ENCODE measurements at places on chromosomes 11 and 22.

DNA sequence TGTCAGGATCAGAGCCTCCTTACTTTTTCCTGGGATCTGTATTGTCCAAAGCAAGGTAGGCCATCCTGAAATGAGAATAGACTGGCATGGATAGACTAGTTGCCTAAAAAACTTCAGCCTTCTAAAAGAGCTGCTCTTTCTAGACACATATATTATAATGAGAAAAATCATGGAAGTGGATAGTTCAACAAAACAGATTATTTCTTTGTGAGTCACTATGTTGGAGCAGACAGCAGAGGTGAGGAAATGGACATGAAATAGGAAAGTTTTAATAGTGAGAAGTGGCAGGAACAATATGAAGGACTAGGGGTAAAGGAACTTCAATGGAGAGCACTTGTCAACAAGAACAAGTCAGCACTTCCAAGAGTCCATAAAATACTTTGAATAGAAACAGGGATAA is 101.9 kb upstream of the ANO3 start:
- no peak for DNase-seq

DNA sequence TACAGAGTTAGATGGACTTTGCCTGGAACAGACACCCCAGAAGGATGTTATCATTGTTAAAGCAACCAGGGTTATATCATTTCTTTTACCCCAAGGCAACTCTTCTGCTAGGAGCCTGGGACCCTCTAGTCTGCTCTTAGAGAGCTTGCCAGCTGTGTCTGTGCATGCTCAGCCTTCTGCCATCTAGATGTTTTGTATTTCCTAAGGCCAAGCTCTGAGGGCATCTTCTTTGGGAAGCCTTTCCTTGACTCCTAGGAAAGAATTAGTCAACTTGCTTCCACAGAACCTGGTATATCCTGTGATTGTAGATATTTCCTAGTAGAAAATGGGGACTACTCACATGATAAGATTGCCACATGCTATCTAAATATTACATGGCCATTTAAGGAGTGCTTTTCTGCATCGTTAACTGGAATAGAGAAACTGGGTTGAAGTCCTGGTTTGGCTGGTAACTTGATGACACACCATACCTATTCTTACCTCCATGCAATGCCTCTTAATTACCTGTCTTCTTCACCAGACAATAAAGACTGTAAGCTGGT is 87.6 kb downstream of the STIM1 start:
- DNase-seq, result no peak

DNA sequence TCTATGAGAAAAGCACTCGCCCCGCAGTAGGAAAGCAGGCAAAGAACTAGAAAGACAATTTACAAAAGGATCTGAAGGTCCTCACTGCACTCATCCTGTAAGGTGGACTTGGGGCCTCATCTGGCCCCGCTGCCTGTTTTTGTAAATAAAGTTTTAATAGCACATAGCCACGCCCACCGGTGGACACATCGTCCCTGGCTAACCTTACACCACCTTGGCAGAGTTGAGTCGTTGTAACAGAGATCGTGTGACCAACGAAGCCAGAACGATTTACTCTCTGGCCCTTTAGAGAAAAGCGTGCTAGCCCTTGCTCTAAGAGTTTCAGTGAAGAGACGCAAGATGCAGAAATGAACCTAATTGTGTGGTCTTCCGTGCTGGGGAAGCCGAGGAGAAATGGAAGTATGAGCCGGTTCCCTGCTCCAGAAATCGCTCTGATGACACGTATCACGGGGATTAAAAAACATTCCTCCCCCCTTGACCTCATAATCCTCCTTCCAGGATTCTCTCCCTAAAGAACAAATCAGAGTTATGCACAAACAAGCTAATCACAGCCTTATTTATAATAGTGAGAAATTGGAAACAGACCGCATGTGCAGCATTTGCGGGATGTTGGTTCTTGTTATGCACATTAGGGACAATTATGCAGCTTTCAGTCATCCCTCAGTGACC is 80.1 kb downstream of the CDKN1C start:
- DNase-seq, result no peak

DNA sequence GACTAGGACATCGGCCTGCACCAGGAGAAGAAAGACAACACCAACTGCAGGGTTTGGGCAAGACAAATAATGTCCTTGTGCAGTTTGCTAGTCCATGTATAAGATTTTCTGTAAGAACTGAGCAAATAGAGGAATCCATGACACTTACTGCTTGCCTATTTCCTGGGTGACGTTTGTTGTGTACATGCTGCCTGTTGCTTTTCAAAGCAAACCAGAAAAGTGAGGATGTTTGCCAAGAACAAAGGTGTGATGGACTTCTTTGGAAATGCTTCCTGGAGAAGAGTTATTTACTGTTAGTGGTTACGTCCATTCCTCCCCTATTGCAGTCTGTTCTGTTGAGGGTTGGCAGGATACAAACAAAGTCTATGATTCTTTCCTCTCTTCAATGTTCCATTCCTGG is 126.5 kb downstream of the CASP12 start:
- DNase-seq, result no peak
